ENCODE measurements at places on chromosomes 2 and 18.

DNA sequence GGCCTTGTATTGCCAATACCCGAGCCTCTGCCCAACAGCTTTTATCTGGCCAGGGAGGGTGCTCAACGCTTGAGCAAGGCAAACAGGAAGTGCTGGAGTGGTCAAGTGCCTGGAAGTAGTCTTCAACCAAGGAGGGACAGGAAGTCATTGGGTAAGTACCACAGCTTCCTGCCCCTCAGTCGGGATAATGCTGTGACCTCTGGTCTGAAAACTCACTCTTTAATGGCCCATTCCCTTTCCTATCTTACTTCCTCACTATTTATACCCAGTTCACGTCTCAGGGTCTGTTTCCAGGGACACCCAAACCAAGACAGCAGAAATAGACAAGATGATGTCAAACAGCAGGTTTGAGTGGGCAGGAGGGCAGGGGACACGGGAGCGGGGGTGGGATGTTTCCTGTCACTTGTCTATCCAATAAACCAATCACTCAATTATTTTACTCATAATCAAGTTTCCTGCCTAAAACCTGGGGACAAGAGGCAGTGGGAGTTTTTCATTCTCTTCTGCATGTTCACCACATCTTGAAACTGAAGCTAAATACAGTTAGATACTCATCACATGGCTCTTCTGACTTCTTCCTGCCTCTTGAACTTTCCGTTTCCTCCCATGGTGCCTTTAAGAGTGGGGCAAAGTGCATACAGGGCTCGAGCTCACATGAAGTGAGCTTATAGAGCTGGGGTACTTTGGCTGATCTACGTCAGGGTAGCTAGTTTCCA, 68.9 kb upstream of the CAB39 start:
- peak; percentile 81 for DNase-seq

DNA sequence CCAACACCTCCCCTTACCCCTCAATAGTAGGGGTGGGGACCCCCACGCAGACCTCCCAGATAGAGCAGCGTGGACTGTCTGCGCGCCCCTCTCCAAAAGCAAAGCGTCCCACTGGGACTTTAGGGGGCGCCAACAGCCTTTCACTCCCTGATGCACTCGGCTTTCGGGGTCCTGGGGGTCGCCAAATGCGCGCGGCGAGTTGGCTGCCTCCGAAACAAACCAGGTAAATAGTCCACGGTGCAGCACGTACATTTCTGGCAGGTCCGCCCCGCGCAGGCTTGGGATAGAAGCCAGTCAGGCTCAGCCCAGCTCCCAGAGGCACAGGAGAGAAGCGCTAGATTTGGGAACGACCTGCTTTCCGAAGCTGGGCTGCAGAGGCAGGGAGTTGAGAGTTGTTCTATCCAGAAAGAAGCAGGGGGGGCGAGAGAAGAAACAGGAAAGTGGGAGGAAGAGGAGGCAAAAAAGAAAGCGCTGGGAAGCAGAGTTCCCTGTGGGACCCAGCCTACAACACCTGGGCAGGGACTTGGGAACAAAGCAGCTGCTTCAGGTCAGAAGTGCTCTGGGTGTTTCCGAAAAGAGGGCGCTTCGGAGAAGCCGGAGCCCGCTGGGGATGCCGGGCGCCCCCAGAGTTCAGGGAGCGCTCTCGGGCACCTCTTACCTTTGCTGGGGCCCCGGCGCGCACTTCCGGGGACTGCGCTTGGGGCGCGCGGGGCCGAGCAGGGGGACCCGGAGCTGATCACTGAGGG, 544 bp downstream of the EVA1A start:
- no peak for DNase-seq

GRCh38 chr2:172431463-172431862, 4.1 kb downstream of the ITGA6 start:
- no peak for DNase-seq

DNA sequence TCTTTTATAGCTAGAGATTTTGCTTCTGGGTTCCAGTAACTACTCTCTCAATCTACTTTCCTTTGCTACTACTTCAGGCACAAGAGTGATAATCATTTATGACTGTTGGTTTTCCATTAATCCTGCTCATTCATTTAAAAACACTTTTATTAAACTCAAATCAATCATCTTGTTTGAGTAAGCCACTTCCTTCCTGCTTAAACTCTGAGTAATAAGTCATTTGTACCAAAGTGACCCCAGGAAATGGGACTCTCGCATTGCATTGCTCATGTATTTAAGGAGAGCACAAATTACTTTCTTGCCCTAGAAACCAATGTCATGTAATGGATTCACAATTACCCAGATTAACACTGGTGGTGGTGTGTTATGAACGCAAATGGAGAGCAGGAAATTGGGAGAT, 270.7 kb upstream of the HNMT start:
- no peak for DNase-seq

DNA sequence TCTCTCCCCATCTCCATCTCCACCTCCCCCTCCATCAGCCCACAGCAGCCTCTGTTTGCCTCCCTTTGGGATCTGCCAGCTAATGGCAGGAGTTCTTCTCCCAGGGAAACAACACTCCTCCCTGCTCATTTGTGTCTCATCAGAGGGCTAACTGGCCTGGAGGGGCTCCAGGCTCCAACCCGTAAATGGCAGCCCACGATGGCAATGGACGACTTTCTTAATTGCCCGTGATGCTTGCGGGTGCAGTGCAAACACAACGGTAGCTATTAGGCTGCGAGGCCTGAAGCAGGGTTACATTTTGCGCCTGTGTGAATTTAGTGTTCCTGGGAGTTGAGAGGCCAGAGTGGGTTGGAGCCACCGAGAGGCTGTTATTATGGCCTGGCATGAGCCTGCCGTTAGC, 285.1 kb downstream of the TNS1 start:
- no peak for DNase-seq

GRCh38 chr2:39731546-39731945, 47.5 kb downstream of the THUMPD2 start:
- DNase-seq, result no peak

- DNase-seq, result no peak
Observed at GRCh38 chr2:205175831-205176230, 506.5 kb upstream of the NRP2 start.

GRCh38 chr2:10297191-10297830, 5.4 kb upstream of the HPCAL1 start:
- no peak for DNase-seq

DNA sequence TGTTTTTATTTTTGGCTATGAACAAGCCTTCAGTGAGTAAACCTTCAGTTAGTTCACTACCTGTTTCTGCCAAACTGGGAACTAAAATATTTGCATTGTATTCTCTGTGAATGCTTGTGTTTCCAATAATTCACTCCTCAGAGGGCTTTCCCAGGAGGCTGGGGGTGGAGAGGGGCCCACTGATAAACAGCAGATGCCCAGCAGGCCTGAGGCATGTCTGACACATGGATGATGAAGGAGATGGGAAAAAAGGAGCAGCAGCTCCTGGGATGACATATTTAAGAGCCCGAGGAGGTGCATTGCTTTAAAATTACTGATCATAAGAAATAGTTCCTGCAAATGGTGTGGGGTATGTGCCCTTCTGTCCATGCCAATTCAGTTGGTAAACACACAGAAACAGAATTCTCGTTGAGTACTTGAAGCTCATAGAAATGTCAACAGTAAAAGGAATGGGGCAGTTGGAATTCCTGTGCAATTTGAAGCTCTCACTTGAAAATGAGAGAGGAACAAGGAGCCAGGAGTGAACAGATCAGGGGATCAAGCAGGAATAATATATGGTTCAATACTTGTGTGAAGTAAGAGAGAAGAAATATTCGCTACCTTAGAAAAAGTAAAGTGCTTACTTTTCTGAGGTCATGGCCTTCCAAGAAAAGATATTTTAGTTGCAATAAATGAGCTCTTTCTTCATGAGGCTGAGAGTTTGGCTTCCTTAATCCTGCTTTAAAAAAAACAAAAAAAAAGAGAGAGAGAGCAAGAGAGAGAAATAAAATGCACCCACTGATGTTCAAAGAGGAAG, 22.0 kb upstream of the HNMT start:
- no peak for DNase-seq

DNA sequence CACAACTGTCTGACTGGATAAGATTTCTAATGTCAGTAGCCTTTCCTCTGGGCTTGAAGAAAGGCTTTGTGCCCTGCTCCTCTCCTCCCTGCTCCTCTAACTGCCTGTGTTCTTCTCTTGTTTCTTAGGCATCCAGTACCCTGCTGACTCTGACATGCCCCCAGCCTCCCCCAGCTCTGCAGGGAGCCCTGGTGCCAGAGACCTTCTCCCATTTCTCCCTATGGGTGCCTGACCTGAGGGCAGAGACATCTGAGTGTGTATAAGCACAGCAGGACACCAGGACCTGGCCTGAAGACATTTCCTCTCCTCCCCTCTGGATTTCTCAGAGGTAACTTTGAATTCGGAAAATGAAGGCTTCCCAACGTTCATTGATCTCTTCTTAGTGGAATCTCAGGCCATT, 23.6 kb downstream of the RNF144A start:
- no peak for DNase-seq

DNA sequence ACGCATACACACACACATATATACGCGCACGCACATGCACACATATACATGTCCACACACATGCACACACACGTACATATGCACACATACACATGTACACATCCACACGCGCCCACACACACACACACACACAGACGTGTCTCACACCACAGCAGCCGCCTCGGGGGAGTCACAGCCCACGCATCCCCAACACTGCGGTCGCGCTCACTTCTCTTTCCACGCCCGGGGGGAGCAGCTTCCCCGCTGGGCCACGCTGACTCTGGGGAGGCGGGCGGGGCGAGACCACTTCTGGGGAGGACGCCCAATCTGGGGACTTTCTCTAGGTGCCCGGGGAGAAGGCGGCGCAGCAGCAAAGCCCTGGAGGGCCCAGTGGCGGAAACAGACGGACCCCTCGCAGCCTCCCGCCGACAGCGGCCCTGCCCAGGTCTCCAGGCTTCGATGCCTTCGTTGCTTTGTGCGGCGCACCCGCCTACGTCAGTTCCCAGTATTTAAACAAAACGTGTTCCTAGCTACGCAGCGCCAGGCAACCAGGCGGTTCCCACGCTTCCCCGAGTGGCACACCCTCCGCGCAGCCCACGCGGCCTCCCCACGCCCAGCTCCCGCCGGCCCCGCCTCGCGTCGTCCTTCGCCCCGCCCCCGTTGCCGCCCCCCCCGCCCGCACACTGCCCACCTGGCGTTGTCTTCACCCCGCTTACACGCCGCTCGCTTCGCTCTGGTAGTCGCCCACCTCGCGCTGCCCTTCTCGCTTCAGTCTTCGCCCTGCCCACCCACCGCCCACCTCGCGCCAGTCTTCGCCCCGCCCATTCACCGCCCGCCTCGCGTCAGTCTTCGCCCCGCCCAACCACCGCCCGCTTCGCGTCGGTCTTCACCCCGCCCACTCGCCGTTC, 810 bp upstream of the RBFA start:
- peak; percentile 99 for DNase-seq

DNA sequence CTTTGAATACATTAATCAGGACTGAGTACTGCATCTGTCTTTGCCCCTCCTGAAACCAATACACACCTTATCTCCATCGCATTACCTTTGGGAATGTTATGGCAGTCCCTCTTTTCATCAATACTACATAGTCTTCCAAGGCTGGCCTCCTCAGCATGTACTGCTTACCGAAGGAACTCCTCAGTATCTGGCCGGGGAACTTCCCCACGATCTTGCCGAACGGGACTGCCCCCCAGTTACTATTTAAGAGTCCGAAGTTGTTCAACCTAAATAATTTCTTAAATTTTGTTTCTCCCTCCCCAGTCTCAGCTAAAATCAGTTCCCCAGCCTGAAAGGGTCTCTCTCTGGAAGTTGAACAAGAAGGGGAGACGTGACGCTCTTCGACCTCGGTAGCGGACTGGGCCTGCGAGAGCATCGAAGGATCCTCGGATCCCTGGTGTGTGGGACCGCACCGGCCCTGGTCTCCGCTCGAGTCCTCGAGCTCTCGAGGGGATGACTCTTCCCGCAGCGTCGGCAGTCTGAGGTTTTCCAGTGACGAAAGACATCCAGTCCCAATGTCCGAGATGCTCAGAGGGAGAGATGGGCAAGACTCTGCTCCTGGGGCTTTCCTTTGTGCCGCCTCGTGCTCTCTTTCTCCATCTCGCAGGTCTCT, 489 bp downstream of the TRMT61B start:
- DNase-seq, result peak; percentile 35
